ENCODE measurements at places on chromosomes 11 and 22.

DNA sequence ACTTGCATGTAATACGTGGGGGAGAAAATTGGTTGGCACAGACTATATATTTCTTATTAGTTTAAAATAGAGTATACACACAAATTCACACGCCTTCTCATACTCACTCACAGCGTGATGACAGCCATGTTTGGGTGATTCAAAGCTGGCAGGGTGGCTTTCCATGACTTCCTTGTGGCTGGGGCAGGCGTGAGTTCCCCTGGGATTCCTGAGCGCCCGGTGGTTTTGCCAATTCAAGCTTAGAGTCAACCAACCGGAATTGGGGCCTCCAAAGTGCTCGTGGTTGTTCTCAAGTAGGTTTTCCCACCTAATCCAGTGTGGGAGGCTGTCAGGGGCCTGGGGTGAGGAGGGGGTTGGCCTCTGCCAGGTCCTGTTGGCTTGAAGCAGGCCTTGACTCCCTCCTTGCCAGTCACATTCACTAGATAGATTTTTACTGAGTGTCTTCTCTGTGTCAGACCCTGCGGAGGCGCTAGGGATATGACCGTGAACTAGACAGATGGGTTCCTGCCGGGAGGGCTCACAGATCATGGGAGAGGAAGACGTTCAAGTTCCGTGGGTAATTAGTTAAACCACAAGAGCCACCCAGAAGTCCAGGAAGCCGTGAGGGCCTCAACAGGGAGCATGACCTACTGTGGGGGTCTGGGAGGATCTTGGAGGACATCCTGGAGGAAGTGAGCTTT, 11.5 kb downstream of the PKNOX2 start:
- DNase-seq: no peak

- DNase-seq: no peak
These were observed 68.2 kb downstream of the BBOX1 start for GRCh38 chr11:27108809-27109208.

DNA sequence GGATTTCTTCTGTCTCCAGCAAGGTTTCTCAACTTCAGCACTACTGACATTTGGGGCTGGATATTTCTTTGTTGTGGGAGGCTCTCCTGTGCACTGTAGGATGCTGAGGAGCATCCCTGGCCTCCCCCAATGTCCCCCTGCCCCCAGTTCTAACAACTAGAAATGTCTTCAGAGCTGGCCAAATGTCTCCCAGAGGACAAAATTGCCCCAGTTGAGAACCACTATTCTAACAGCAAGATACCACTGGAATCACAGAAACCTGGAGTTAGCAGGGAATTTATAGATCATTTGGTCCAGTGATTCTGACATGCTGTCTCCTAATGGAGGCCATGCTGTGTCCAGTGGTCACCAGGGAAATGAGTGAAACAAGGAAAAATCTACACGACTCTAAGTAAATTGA, 32.2 kb upstream of the DMC1 start:
- DNase-seq: no peak

DNA sequence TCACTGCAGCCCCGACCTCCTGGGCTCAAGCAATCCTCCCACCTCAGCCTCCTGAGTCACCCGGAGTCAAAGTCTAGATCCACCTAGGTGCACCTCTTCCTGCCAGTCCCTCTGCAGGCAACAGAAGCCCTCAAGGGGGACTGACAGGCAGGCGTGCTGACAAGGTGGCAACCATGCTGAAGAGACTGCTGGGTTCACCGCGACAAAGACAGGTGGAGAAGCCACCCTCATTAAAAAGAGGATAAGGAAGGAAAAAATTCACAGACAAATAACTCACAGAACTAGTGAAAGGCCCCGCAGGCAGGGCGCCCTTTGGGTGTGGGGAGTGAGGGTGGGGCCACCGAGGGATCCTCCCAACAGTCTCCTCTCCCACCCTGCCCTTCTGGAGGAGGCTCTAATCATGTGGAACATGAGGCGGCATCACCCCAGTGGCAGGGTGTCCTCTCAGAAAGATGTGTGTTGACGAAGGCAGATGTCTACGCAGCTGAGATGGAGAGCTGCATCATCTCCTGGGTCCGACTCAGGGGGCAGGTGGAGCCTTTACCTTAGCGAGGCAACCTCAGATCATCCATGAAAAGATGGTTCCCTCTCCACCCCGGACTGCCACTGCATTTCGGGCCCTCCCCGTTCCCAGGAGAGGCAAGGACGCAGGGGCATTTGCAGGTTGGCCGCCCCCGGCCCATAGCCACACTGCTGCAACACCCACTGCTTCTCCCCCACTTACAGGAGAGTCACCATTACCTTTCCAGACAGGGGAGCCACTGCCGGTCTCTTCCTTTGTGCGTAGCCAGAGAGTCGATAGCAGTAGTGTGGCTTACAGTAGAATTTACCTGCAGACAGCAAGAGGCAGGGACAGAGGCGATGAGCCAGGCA, 91.2 kb upstream of the BID start:
- DNase-seq: no peak

DNA sequence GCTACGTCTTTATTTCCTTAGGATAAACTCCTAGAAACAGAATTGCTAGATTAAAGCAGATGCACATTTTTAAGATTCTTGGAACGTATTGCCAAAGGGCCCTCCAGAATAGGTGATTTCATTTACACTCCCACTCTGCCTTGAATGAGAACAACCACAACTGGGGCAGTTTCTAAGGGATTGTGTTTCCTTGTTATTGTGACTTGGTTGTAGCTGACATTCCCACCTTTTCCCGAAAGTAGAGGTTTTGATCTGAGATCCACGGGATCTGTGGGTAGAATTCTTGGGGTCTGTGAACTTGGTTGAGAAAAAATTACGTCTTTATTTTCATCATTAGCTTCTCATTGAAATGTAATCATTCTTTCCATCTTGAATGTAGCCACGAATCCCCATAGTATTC, 21.5 kb downstream of the LRRC32 start:
- DNase-seq: no peak

DNA sequence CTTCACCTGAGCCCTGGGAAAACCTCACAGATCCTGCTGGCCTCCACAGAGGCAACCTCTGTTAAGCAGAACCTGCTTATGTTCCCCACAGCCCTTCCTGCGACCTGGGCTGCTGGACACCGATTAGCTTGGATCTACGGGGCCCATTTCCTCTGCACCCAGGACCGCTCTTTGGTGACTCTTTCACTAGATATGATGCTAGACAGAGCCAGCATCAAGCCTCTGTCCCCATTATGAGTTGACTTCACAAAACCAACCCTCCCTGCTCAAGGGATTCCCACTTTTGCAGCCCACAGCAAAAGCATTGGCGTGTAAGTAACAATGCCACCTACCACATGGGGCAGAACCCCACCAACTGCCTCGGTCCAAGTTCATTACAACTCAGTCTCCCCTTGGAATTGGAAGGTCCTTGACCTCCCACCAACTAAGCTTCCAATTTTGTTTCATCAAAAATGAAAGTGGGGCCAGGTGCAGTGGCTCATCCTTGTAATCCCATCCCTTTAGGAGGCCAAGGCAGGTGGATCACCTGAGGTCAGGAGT, 15.2 kb upstream of the TMPRSS4 start:
- no peak for DNase-seq
